ENCODE measurements at places on chromosomes 5 and 9. TPM values are rescaled to one million over a fixed set of nuclear protein-coding genes. Genes with fewer than 3 reads are reported as not detected.

- H3K4me3 ChIP-seq = peak overlapping the region; percentile 73
- H3K27ac ChIP-seq = peak overlapping the region; percentile 94
- H3K4me1 ChIP-seq = peaks cover 13% of the 10 kb centered on the region
- H3K27me3 ChIP-seq = no peaks in the 10 kb centered on the region
Measured at GRCh38 chr5:5422819-5423515, 490 bp downstream of the ICE1 start.

GRCh38 chr5:103218164-103218563 is 40.4 kb upstream of the MACIR start:
- H3K27me3 ChIP-seq = no peaks in the 10 kb centered on the region
- H3K4me3 ChIP-seq = no peak overlapping the region
- H3K27ac ChIP-seq = peak overlapping the region; percentile 72
- DNase-seq = no peak
- no peaks in the 10 kb centered on the region for H3K4me1 ChIP-seq

DNA sequence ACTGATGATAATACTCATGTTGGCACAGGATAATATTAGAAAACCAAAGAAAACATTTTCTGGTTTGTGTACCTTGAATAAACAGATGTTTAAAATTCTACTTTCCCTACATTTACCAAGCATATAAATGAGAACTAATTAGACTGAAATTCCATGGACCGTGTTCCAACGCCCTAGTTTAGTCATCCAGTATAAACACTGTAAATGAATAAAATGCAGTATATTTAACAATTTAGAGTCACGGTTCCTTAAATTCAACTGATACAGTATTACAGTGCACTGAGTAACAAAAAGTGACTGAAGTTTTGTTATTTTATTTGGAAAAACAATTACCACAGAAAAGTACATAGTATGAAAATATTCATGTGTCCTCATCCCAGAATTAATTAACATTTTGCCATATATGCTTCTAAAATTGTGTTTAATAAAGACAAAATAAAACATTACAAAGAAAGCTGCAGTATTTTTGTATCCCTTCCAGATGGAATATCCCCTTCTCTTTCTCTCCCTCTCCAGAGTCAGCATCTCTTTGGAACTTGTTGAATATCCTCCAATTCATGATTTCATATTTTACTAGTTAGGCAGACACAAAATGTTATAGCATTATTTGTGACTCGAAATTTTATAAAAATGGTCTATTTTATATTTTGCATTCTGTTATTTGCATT is 112.5 kb downstream of the HMHB1 start:
- H3K27me3 ChIP-seq = no peaks in the 10 kb centered on the region
- no peaks in the 10 kb centered on the region for H3K36me3 ChIP-seq
- DNase-seq = no peak
- no peak overlapping the region for H3K27ac ChIP-seq
- no peaks in the 10 kb centered on the region for H3K4me1 ChIP-seq
- H3K4me3 ChIP-seq = no peak overlapping the region

- H3K27me3 ChIP-seq = no peaks in the 10 kb centered on the region
- no peak for DNase-seq
- peaks cover 36% of the 10 kb centered on the region for H3K4me1 ChIP-seq
- no peaks in the 10 kb centered on the region for H3K36me3 ChIP-seq
- no peak overlapping the region for H3K27ac ChIP-seq
- H3K4me3 ChIP-seq = no peak overlapping the region
Measured at GRCh38 chr9:6777213-6777902, 19.6 kb downstream of the KDM4C start.

DNA sequence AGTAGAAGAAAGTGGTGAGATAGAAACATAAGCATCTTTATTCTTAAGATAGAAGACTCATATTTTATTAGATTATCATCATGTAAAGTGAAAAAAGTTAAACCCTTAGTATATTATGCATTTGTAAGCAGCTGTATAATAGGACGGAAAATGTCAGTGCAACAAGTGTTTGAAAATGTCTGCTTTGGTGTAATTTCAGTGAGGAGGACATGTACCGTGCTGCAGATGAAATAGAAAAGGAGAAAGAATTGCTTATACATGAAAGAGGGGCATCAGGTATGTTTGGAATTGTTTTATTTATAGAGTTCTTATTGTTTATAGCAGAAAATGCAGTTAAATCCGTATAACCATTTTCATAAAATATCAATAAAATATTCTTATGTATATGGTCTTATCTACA is 8.9 kb downstream of the OTULIN start:
- DNase-seq = no peak
- H3K4me3 ChIP-seq = no peak overlapping the region
- H3K36me3 ChIP-seq = peaks cover 23% of the 10 kb centered on the region
- peaks cover 13% of the 10 kb centered on the region for H3K4me1 ChIP-seq
- H3K27me3 ChIP-seq = no peaks in the 10 kb centered on the region
- no peak overlapping the region for H3K27ac ChIP-seq

DNA sequence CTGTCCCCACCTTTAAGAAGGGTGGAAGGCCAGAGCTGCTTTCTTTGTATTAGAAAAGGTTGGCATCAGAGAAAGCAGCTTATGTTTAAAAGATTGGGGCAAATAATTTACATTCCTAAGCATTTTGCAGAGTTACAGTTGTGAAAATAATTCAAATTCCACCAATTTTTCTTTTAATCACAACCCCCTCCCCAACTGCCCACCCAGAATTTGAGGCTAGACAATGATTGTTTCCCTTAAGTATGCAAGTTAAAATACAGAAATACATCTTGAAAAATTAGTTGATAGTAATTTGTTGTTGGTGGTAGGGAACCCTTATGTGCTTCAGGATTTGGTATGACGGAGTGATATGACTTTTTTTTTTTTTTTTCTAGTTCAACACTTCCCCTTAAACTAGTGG is 133.0 kb downstream of the ZSWIM6 start:
- H3K4me1 ChIP-seq = peaks cover 4% of the 10 kb centered on the region
- H3K4me3 ChIP-seq = no peak overlapping the region
- no peak for DNase-seq
- H3K27me3 ChIP-seq = no peaks in the 10 kb centered on the region
- no peak overlapping the region for H3K27ac ChIP-seq

- no peaks in the 10 kb centered on the region for H3K36me3 ChIP-seq
- H3K4me3 ChIP-seq = no peak overlapping the region
- no peaks in the 10 kb centered on the region for H3K4me1 ChIP-seq
- no peaks in the 10 kb centered on the region for H3K27me3 ChIP-seq
- no peak overlapping the region for H3K27ac ChIP-seq
Measured at GRCh38 chr9:82763656-82764055, 299.3 kb downstream of the RASEF start.

GRCh38 chr5:150051657-150052195 is 34.6 kb downstream of the CSF1R start:
- H3K27me3 ChIP-seq = no peaks in the 10 kb centered on the region
- no peak overlapping the region for H3K27ac ChIP-seq
- DNase-seq = no peak
- no peaks in the 10 kb centered on the region for H3K4me1 ChIP-seq
- peaks cover 29% of the 10 kb centered on the region for H3K36me3 ChIP-seq

DNA sequence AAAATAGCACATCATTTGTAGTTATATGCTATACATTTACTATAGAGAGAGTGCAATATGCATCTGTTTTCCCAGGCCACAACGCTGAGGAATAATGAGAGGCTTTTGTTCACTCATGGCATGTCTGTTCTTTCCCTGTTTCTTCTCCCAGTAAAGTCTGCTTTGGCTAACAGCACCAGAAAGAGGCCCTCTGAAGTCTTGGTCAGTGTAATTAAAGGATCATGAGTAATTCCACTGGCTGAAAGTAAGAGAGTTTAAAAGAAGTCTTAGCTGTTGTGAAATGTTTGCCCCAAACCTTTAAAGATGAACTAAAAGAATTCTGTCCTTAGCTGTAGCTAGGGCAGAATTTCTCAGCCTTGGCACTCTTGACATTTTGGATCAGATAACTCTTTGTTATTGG is 228.8 kb downstream of the TLE4 start:
- H3K4me3 ChIP-seq = no peak overlapping the region
- DNase-seq = no peak
- H3K27ac ChIP-seq = no peak overlapping the region

GRCh38 chr5:39533749-39534148 is 109.0 kb upstream of the DAB2 start:
- no peak overlapping the region for H3K4me3 ChIP-seq
- no peaks in the 10 kb centered on the region for H3K27me3 ChIP-seq
- H3K36me3 ChIP-seq = no peaks in the 10 kb centered on the region
- no peak for DNase-seq
- peaks cover 8% of the 10 kb centered on the region for H3K4me1 ChIP-seq

DNA sequence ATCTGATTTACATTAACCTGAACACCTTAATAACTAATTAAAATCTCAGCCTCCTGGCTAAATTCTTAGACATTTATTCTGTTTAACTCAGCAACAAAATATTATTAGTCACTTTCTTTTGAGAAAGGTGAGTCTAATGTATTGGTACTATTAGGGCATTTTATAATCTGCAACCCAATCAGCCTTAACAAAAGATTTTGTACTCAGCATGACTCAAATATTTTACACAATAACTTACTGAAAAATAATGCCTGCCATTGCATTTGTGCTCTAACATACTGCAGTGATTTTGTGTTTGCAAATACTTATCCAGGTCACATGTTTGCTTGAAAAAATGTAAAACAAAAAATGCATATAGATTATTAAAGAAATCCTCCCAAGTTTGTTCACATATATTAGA is 1129.9 kb downstream of the TAF11L14 start:
- no peaks in the 10 kb centered on the region for H3K4me1 ChIP-seq
- H3K27ac ChIP-seq = no peak overlapping the region
- no peaks in the 10 kb centered on the region for H3K36me3 ChIP-seq
- no peaks in the 10 kb centered on the region for H3K27me3 ChIP-seq
- no peak overlapping the region for H3K4me3 ChIP-seq

GRCh38 chr9:104951487-104951886 is 23.5 kb upstream of the ABCA1 start:
- H3K4me1 ChIP-seq = no peaks in the 10 kb centered on the region
- DNase-seq = no peak
- no peak overlapping the region for H3K27ac ChIP-seq
- H3K4me3 ChIP-seq = no peak overlapping the region

DNA sequence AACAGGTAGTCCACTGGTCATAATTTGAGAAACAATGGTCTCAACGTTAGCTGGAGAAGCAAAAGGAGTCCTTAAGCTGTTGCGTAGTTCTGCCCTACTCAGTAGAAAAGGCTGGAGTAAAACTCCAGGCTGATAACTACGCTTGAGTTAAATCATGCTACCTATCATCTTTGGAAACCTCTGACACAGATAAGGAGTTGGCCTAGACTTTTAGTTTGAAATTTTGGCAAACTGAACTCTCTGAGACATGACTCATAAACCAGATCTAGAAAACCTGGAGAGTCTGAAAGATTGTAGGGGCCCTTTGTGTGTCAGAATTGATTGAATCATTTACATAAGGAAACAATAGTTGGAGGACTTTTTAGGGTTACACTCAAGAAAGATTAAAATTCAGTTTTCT is 26.3 kb downstream of the NMUR2 start:
- H3K36me3 ChIP-seq = no peaks in the 10 kb centered on the region
- no peak overlapping the region for H3K4me3 ChIP-seq
- no peak for DNase-seq
- H3K27me3 ChIP-seq = no peaks in the 10 kb centered on the region
- no peaks in the 10 kb centered on the region for H3K4me1 ChIP-seq
- H3K27ac ChIP-seq = no peak overlapping the region

DNA sequence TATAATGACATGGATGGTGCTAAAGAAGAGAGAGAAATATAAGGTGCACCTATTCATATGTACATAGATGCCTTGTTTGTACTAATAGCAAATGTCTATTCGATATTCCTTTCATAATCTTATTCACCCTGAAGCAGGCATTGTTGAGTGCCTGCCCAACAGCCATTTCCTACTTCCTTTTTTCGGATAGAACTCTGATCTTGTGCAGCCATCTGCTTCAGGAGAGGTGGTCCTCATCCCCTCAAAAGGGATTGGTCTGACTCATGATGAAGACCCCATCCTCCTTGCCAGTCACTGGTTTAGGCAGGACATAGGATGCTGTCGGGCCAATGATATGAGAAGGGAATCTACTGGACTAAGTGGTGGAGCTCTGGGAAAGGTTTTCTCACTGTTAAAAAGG is 8.4 kb upstream of the RANBP3L start:
- H3K4me3 ChIP-seq = no peak overlapping the region
- no peaks in the 10 kb centered on the region for H3K4me1 ChIP-seq
- H3K27ac ChIP-seq = no peak overlapping the region
- no peaks in the 10 kb centered on the region for H3K36me3 ChIP-seq
- no peak for DNase-seq
- no peaks in the 10 kb centered on the region for H3K27me3 ChIP-seq

GRCh38 chr5:55773057-55773456 is 35.2 kb downstream of the DDX4 start:
- DNase-seq = no peak
- H3K4me1 ChIP-seq = no peaks in the 10 kb centered on the region
- H3K36me3 ChIP-seq = no peaks in the 10 kb centered on the region
- no peak overlapping the region for H3K4me3 ChIP-seq

- H3K27me3 ChIP-seq = no peaks in the 10 kb centered on the region
- no peak for DNase-seq
- no peak overlapping the region for H3K27ac ChIP-seq
- H3K36me3 ChIP-seq = no peaks in the 10 kb centered on the region
- H3K4me3 ChIP-seq = no peak overlapping the region
Measured at GRCh38 chr9:994005-994404, 17.6 kb downstream of the DMRT3 start.

DNA sequence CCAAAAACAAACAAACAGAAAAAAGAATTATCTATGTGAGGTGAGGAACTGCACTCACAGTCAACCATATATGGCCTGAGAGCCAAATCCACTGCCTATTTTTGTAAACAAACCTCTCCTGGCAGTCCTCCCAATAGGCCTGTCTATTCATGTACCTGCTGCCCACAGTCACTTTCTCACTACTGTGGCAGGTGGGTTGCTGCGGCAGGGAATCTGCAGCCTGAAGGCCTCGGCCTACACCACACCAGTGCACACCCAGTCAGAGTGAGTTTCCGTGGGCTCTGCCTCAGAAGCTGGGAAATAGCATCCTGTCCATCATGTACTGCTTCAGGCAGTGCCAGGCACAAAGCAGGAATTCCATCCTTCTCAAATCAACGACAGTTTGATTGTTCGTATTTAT is 82.3 kb downstream of the SPTLC1 start:
- H3K27ac ChIP-seq = no peak overlapping the region
- no peak overlapping the region for H3K4me3 ChIP-seq
- DNase-seq = no peak

GRCh38 chr5:45796959-45797553 is 100.9 kb upstream of the HCN1 start:
- H3K27ac ChIP-seq = no peak overlapping the region
- no peaks in the 10 kb centered on the region for H3K4me1 ChIP-seq
- no peaks in the 10 kb centered on the region for H3K36me3 ChIP-seq
- no peaks in the 10 kb centered on the region for H3K27me3 ChIP-seq

SMAD5 gene
- 10.8 TPM for polyA plus RNA-seq

VAV2 gene
- polyA plus RNA-seq = 45.7 TPM

RAB3C gene
- polyA plus RNA-seq = 6.5 TPM

DOCK8 gene
- polyA plus RNA-seq = 2.2 TPM

PCDHA10 gene
- 0.13 TPM for polyA plus RNA-seq

CDC37L1 gene
- polyA plus RNA-seq = 8.9 TPM

IL5 gene
- 0.43 TPM for polyA plus RNA-seq

PCDHB9 gene
- 0.44 TPM for polyA plus RNA-seq

C5orf58 gene
- polyA plus RNA-seq = not detected

INSL4 gene
- polyA plus RNA-seq = not detected

Data from small intestine (tissue), 16 donors.